Activated CD4-positive, alpha-beta T cell treated with anti-CD3 and anti-CD28 coated beads for 24 hours (primary cell): ENCODE measurements at places on chromosomes 16 and 17.

GRCh38 chr17:50221864-50222545 is 20.6 kb upstream of the COL1A1 start:
- DNase-seq: no peak

DNA sequence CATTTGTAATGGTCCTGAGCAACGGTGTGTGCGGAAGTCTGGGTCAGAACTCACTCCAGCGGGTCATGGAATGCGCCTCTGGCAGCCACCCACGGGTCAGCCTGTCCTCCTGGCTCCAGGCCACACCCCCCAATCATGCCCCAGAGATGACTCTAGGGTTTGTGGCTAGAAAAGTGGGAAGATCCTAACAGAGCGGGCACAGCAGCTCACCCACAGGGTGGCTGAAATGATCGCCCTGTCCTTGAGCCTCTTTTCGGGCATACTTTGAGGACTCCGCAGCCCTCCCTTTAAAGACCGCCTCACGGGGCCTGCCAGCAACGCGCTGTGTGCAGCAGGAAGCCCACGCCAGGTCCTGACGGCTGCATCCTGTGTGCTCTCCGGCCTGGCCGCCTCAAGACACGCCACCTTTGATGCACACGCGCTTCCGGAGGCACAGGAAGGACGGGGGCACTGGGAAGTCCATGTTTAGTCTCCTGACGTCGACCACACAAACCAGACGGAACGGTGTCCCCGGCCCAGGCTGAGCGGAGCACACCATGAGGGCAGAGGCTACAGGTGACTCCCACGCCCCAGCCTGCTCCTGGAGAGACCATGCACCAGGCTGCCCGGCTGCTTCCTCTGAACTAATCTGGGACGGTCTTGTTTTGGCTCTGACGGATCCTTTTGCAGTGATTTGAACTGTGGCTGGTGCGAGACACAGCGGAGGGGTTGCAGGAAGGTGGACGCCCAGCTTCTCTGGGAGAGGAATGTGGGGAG is 92.9 kb downstream of the TBC1D16 start:
- DNase-seq: no peak

DNA sequence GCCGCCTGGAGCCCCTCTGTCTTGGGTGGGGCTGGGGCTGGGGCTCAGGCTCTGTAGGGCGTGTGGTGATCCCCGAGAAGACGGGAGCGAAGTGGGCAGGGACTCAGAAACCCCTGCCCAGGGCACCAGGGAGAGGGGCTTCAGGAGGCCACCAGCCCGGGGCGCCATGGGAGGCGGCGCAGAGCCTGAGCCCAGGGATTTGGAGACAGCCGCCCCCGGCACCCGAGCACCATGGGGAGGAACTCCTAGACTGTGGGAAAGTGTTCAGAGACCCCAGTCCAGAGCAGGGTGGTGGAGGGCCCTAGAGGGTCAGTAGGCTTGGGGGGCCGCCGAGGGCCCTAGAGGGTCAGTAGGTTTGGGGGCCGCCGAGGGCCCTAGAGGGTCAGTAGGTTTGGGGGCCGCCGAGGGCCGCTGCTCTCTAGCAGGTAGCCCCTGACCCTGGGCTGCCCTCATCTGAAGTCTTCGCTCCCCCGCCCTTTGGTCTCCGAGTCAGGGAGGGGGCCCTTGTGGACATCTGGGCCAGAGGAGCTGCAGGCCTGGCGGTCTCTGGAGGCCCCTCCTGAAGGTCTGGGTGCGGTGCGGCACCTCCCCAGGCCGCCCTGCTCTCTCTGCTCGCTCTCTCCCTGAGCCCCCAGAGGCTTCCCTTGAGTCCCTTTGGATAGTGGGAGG is 734 bp downstream of the ARHGDIG start:
- no peak for DNase-seq

GRCh38 chr17:82668631-82669099 is 20.4 kb upstream of the WDR45B start:
- peak; percentile 18 for DNase-seq

GRCh38 chr17:8222380-8222629 is 11.9 kb upstream of the AURKB start:
- no peak for DNase-seq

GRCh38 chr16:88192601-88193000 is 190.2 kb upstream of the ZNF469 start:
- no peak for DNase-seq

DNA sequence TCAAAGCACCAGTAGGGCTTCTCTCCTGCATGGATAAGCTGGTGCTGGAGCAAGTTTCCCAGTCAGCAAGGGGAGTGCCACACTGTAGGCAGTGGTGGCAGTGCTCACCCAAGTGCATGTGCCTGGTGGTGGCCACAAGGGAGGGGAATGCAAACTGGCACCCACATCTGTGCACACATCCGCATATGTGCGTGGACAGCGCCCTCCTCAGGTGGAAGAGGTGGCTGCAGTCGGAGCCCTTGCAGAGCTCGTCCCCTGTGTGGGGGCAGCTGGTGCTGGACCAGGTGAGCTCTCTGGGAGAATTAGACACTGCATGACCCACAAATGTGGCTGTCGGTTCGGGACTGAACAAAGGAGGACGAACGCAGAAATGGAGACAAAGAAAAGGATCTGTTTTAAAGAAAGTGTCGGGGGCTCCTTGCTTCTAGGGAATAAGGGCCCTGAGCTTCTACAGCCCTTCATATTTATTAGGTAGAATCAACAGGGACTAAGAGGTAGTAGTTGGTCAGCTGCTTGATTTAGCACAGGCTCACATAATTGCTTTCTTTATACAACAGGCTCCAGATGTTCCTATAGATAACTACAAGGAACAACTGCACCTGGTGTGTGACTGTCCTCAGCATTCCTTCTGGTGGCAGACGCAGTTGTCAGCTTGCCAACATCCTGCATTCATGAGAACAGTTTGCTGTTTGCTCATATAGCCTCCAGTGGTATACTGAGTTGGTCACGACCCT is 5.3 kb upstream of the ZNF689 start:
- DNase-seq: peak; percentile 50

DNA sequence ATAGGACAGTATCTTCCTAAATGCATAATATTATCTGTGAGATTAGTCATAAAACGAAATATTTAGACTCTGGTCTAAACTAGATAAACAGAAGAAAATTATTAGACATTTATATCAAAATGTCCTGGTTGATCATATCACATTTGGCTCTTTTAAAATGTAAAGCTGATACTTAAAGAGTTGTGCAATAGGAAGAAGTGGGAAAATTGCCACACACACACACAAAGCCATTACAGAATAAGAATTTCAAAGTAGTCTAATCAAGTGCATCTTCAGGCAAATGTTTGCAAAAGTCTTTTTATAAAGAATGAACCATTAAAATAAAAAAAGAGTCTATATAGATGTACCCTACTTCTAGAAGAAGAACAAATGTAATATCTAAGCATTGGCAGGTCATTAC is 301.7 kb downstream of the KIF2B start:
- DNase-seq: no peak

DNA sequence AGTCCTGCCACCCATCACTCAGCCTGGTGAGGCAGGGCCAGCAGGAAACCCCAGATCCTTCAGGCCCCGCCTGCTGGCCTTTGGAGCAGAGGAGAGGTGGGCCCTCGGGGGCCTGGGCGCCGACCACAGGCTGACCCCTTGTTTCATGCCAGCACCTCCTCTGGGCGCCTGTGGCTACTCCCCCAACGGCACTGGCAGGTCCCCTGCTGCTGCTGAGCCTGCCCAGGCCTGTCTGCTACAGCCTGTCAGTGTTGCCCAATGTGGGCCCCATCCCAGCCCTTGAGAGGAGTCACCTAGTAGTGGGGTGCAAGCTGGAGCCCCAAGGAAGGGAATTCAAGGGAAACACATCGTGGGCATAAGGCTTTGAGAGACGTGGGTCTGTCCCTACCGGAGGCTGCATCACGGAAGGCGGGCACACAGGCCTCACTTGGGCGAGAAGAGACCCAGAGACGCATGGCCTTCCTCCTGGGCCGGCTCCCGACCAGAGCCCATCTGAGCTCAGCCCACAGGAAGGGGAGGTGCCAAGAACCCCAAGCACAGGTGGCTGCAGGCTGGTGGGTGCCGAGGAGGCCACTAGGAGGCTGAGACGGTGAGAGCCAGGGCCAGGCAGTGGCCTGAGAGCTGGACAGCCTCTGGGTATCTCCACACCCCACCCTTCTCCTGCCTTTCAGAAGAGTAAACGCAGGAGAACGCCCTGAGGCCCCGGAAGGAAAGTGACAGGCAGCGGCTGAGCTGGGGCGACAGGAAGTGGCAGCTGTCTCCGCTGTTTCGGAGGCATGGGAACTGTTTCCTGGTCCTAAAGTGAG is 8.0 kb upstream of the FASN start:
- peak; percentile 46 for DNase-seq

DNA sequence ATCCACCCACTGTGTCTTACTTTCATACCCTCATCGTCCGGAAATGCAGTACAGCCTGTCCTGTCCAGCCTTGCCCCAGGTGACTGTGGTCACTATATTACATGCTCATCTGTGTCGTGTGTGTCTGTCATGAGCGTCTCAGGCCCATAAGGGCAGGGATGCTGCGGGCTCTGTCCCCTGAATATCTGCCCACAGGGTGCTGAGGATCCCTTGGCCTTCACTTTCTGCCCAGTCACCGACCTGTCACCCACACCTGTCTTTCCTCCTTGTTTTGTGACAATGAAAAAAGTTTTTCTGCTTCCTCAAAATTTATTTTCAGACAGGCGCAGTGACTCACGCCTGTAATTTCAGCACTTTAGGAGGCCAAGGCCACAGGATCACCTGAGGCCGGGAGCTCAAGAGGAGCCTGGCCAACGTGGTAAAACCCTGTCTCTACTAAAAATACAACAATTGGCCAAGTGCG is 1.4 kb upstream of the CTRB1 start:
- no peak for DNase-seq

DNA sequence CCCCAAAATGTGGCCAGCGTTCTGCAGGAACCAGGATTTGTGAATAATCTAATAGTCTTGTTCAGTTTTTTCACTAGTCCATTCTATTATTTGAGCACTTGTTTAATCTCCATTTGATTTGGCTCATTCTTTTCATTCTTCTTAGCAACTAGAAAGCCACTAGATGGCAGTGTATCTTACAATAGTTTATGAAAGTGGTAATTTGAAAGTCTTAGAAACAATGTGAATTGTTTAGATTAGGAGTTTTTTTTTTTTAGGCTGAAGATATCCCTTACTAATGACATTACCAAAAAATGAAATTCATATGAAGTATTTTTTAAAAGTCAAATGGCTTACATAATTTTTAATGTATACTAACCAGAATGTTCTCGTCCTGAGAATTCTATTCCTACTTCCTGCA is 6.7 kb downstream of the ERI2 start:
- no peak for DNase-seq

DNA sequence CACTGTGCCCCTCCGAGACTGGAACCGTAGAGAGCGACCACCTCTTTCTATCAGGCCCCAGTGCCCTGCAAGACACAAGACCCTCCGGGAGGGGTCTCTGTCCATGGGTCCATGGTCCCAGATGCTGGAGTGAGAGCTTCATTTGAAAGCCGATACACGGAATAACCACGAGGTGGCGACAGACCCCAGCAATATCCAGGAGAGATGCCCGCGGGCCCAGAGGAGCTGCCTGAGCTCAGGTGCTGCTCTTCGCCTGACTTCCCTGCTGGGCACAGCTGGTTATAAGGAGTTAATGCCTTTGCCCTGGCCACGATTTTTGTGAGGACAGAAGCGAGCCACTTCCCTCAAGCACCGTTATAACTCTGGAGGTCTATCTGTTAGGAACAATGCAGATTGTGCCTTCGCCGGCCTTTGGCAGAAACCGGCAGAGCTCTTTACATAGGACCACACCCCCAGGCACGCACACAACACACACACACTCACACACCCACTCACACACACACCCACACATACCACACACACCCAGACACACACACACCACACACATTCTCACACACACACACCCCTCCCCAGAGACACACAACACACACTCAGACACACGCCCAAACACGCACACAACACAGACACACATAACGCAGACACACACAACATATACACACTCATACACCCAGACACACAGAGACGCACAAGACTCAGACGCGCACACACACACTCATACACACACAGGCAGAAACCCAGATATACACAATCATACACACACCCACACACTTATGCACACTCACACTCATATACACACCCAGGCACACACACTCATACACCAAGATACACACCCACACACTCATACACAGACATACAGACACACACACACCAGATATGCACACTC is 436.4 kb downstream of the SOX9 start:
- DNase-seq: peak; percentile 53

GRCh38 chr17:29722411-29723198 is 99.9 kb upstream of the CORO6 start:
- DNase-seq: no peak
